ENCODE measurements at places on chromosomes 3 and 15.

- peak overlapping the region; percentile 39 for H3K4me3 ChIP-seq
- H3K27me3 ChIP-seq: no peaks in the 10 kb centered on the region
- H3K4me1 ChIP-seq: peaks cover 74% of the 10 kb centered on the region
- DNase-seq: no peak
- peaks cover 87% of the 10 kb centered on the region for H3K36me3 ChIP-seq
These were observed 103.5 kb downstream of the CBLB start for GRCh38 chr3:105765308-105765639.

DNA sequence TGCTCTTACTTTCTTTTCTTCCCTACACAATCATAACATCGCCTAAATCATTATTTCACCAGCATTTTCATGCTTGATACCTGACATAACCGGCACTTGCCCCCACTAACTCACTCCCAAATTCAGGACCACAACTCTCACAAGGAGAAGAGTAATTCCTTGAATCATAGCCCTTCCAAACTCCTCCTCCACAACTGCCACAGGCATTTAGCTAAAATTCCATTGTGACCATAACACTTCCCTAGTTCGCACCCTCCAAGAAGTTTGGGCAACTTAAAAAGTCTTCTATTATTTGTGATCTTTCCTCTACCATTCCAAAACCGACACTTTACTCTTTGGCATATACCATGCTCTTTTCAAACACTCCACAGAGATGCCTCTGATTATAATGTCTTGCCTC is 59.4 kb upstream of the XRN1 start:
- H3K4me1 ChIP-seq: peaks cover 16% of the 10 kb centered on the region
- no peak overlapping the region for H3K4me3 ChIP-seq
- no peaks in the 10 kb centered on the region for H3K27me3 ChIP-seq
- no peak for DNase-seq

DNA sequence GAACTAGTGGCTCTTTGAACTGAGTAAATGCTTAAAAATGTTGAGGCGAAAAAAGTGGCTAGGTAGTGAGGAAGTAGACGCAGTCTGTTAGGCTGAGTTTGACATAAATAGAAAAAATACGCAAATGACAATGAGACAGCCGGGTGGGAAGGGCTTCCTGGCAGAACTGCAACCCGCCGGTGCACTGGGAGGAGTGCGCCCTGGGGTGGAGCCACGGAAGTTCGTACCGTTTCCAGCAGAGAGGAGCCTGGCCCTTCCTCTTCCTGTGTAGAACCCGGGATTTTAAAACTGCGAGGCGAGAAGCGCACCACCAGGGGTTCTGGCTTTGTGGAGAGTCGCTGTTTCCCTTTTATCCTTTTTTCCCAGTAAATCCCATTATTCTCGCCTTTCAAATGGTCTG is 602.6 kb downstream of the PYDC2 start:
- no peak overlapping the region for H3K27ac ChIP-seq
- no peak overlapping the region for H3K4me3 ChIP-seq
- H3K36me3 ChIP-seq: no peaks in the 10 kb centered on the region
- H3K4me1 ChIP-seq: no peaks in the 10 kb centered on the region
- no peak for DNase-seq

DNA sequence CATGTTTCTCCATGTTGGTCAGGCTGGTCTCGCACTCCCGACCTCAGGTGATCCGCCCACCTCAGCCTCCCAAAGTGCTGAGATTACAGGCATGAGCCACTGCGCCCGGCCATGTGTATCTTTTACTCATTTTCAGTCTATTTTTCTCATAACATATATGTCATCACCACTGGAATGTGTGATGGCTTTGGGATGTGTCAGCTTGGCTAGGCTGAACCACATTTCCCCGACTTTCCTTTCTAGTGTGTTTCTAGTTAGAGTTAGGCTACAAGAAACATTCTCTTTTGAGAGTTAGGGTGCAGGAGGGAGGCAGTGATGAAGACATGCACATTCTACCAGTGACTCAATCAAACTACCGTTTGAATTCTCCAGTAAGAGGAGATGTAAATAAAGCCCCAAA is 444.9 kb upstream of the THBS1 start:
- no peak for DNase-seq
- no peaks in the 10 kb centered on the region for H3K36me3 ChIP-seq
- no peak overlapping the region for H3K27ac ChIP-seq
- no peaks in the 10 kb centered on the region for H3K4me1 ChIP-seq
- no peak overlapping the region for H3K4me3 ChIP-seq

DNA sequence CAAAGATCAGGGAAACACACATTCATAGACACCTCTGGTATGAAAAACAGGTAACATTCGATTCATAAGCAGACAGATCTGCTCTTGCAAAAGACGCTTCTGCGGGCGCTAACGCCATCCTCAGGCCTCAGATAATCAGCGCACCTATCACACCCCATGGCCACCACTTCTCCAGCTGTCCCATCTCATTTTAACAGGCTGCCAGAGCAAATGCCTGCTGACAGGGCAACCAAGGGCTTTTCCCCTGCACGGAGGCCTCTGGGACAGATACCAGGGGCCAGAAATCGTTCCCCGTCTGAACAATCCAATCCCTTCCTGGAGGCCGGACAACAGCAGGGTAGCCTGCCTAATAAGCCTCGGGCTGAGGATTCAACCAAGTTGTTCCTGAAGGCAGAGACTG is 15.2 kb downstream of the ABCC5 start:
- no peak for DNase-seq
- no peak overlapping the region for H3K4me3 ChIP-seq
- H3K27ac ChIP-seq: no peak overlapping the region
- H3K27me3 ChIP-seq: no peaks in the 10 kb centered on the region

DNA sequence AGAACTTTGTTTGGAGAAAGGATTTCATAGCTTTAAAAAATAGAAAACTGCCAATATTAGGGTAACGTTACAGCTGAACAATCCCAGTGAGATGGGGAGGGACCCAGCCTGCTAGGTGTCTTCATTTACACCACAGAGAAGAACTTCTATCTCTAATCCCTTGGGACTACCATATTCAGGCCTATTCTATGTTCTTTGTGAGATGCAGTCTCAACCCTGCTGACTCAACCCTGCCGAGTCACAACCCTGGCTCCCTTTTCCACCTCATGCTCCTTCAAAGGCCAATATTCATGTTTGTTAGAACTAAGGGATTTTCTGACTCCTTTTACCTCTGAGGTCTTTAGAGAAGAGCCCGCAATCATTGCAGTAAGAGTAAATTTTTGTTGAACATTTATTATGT is 350.5 kb downstream of the EPHB1 start:
- no peak for DNase-seq
- no peaks in the 10 kb centered on the region for H3K36me3 ChIP-seq
- no peak overlapping the region for H3K4me3 ChIP-seq

- peaks cover 30% of the 10 kb centered on the region for H3K36me3 ChIP-seq
- H3K4me3 ChIP-seq: peak overlapping the region; percentile 87
- no peaks in the 10 kb centered on the region for H3K27me3 ChIP-seq
- peak overlapping the region; percentile 89 for H3K27ac ChIP-seq
- DNase-seq: peak; percentile 79
- peaks cover 61% of the 10 kb centered on the region for H3K4me1 ChIP-seq
These were observed 610 bp downstream of the ARID3B start for GRCh38 chr15:74541494-74542165.

GRCh38 chr3:117165601-117166051 is 456.0 kb downstream of the TUSC7 start:
- H3K36me3 ChIP-seq: no peaks in the 10 kb centered on the region
- no peak for DNase-seq
- no peaks in the 10 kb centered on the region for H3K4me1 ChIP-seq
- no peaks in the 10 kb centered on the region for H3K27me3 ChIP-seq
- H3K4me3 ChIP-seq: no peak overlapping the region

DNA sequence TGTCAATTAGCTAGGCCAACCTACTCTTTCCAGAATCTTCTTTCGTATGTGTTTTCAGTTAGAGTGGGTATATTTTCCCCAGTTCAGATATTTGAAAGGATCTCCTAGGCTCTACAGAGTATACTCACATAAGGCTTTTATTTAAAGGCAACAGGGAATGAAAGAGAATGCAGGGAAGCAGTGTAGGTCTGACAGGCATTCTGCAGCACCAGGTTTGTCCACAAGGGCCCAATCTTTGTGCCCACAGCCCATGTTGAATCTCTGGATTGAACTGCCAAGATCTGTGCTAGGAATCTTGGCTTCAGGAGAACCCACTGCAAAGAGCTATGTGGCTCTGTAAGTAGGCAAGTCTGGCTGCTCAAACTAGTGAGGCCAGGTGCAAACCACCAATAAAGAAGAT is 24.2 kb upstream of the GALNT15 start:
- DNase-seq: no peak
- H3K36me3 ChIP-seq: no peaks in the 10 kb centered on the region
- no peaks in the 10 kb centered on the region for H3K27me3 ChIP-seq
- no peak overlapping the region for H3K4me3 ChIP-seq
- no peak overlapping the region for H3K27ac ChIP-seq

- H3K36me3 ChIP-seq: no peaks in the 10 kb centered on the region
- H3K27me3 ChIP-seq: peaks cover 28% of the 10 kb centered on the region
- no peaks in the 10 kb centered on the region for H3K4me1 ChIP-seq
These were observed 63.3 kb downstream of the AQP9 start for GRCh38 chr15:58201516-58201915.

DNA sequence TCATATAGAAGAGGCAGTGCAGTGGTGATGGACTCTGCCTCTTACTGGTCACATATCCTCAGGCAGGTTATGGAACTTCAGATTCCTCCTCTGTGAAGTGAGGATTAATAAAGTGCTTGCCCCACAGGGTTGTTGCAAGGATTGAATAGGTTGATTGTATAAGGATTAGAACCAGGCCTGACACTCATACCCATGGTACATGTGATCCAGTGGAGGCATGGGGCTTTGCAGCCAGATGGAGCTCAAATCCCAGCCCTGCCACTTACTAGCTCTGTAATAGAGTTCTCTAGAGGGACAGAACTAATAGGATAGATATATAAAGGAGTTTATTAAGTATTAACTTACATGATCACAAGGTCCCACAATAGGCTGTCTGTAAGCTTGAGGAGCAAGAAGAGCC is 184.6 kb upstream of the EIF1B start:
- H3K4me3 ChIP-seq: no peak overlapping the region
- H3K4me1 ChIP-seq: no peaks in the 10 kb centered on the region
- H3K36me3 ChIP-seq: no peaks in the 10 kb centered on the region

DNA sequence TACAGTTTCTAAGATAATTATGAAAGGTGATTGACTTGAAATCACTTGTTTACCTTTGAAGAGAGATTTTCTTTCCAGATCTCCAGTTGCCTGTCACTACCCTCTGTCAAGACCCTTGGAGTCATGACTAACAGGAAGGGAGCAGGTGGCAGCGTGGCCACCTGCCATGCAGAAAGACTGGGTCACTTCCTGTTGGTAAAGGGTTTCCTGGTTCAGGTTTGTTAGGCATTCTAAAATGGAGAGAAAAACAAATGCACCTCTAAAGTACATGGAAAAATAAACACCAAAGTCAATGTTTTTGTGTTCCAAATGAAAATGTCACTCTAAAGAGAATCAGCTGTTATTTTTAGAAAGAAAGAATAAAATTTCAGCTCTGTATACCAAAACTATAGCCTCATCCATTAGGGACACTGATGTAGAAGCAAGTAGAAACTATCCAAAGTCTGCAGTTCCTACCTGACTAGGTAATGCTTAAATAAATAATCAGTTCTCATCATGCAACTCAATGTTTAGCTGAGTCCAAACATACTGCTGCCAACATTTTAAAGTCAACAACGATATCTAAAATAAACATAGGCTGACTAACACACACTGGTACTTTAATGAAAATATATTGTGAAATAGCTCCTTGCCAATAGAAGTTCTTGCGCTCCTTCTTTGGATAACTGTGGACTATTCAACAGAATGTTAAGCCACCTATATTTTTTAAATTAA is 23.9 kb upstream of the TM4SF1 start:
- no peak for DNase-seq
- H3K36me3 ChIP-seq: no peaks in the 10 kb centered on the region
- H3K4me3 ChIP-seq: no peak overlapping the region

GRCh38 chr15:36912311-36912712 is 188.0 kb downstream of the MEIS2 start:
- DNase-seq: no peak
- no peaks in the 10 kb centered on the region for H3K4me1 ChIP-seq
- no peak overlapping the region for H3K4me3 ChIP-seq
- no peaks in the 10 kb centered on the region for H3K27me3 ChIP-seq
- no peaks in the 10 kb centered on the region for H3K36me3 ChIP-seq

DNA sequence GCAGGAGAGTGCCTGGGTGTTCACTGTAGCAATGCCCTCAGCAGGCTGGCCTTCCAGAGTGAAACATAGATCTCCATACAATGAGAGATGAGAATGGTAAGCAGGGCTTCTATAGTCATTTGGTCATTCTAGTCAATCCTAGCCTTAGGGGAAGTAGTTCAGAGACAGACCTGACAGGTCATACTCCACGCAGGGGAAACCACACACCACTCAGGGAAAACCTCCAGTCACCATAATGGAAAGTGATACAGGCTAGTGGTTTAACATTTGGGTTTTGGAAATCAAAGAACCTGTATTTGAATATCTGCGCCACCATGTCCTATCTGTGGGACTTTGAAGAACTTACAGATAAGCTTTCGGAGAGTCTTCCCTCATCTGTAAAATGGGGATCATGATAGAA is 425.7 kb upstream of the PPP2R3A start:
- H3K27me3 ChIP-seq: no peaks in the 10 kb centered on the region
- no peaks in the 10 kb centered on the region for H3K4me1 ChIP-seq
- H3K4me3 ChIP-seq: no peak overlapping the region

DNA sequence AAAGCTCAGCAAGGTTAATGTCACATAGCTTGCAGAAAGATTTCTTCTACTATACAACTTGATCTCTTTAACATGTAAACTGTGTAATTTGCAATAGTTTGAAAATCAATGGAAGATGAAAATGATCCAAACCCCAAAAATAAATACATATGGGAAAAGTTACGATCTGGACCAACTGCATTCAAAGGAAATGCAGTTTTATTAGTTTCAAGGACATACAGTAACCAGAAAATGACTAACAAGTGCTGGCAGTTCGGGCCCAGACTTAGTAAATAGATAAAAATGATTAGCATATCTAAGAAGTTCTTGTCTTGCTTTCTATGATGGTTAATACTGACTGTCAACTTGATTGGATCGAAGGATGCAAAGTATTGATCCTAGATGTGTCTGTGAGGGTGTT is 37.3 kb upstream of the LEKR1 start:
- H3K27me3 ChIP-seq: no peaks in the 10 kb centered on the region
- H3K4me3 ChIP-seq: no peak overlapping the region
- DNase-seq: no peak
- peaks cover 51% of the 10 kb centered on the region for H3K4me1 ChIP-seq

DNA sequence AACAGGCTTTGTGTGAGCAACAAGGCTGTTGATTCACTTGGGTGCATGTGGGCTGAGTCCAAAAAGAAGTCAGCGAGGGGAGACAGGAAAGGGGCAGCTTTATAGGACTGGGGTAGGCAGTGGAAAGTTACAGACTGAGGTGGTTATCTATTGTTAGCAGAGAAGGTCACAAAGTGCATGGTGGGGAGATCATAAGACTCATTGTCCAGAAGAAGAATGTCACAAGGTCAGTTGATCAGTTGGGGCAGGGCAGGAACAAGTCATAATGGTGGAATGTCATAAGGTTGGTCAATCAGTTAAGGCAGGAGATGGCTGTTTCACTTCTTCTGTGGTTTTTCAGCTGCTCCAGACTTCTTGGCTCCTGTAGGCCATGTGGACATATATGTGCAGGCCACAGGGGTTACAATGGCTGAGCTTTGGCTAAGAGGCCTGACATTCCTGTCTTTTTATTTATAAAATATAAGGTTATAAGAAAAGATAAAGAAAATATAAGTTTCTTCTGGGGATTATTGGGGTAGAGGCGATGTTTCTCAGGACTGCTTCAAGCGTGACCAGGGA is 69.5 kb upstream of the SNTN start:
- H3K4me3 ChIP-seq: no peak overlapping the region
- no peaks in the 10 kb centered on the region for H3K27me3 ChIP-seq
- no peak for DNase-seq
- no peaks in the 10 kb centered on the region for H3K36me3 ChIP-seq
